K562 (cell line): ENCODE measurements at places on chromosomes 5 and 9. TPM values are rescaled to one million over a fixed set of nuclear protein-coding genes. Genes with fewer than 3 reads are reported as not detected.
A peak's percentile ranks its signal among the peaks of the same experiment; 100 is the strongest.

DNA sequence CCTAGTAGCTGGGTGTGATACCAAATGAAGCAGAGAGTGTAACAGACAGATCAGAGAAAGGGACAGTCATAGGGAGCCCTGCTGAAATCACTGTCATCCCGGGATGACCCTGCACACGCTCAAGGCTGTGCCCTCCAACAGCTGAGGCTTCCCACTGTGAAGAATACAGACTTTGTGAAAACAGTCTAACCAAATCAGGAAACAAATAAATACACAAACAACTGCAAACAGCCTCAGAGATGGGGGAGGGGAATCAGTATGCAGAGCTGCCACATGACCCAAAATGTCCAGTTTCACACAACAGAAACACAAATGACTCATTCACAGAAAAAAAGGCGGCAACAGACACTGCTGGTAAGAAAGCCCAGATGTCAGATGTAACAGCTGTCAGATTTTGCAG is 101.9 kb downstream of the ADAMTS2 start:
- peaks cover 8% of the 10 kb centered on the region; the same call in 2 of the 3 replicates for H3K27me3 ChIP-seq
- H3K36me3 ChIP-seq = no peaks in the 10 kb centered on the region
- no peaks in the 10 kb centered on the region for H3K4me1 ChIP-seq
- H3K4me3 ChIP-seq = no peak overlapping the region
- DNase-seq = no peak

DNA sequence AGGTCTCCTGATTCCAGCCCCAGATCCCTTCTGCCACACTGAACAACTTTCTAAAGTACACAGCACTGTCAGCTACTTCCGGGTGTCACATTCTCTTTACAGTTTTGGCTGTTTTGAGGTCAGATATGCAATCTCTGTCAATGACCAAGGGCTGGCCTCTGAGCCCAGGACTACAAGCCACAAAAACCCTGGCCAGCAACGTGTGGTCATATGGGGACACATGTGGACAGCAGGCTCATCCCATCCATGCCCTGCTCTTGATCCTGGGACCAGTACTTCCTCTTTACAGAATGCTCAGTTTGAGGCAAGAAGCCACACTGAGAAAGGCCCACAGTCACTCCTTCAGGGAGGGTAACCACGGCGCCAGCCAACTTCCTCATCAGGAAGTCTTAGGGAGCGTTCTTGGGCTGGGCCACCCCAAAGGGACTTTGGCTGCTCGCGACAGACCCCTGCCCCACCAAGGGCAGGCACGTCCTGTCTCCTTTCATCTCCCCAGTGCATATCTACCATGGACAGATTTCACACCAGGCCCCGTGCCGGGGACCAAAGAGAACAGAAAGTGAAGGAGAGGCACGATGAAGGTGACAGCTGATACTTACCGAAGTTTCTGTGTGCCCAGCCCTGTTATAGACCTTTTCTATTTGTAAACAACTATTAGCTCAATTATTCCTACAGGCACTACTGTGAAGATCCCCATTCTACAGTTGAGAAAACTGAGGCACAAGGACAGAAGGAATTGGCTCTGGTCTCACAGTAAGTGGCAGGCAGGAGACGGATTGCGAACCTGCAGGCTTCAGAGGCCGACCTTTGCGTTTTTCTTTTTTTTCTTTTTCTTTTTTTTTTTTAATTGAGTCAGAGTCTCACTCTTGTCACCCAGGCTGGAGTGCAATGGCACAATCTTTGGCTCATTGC is 37.3 kb downstream of the STK10 start:
- H3K36me3 ChIP-seq = no peaks in the 10 kb centered on the region; the same call in 2 of the 3 replicates
- peaks cover 16% of the 10 kb centered on the region; the same call in 2 of the 3 replicates for H3K4me1 ChIP-seq
- H3K27me3 ChIP-seq = no peaks in the 10 kb centered on the region
- peak overlapping the region; percentile 46; the same call in 2 of the 3 replicates for H3K27ac ChIP-seq

DNA sequence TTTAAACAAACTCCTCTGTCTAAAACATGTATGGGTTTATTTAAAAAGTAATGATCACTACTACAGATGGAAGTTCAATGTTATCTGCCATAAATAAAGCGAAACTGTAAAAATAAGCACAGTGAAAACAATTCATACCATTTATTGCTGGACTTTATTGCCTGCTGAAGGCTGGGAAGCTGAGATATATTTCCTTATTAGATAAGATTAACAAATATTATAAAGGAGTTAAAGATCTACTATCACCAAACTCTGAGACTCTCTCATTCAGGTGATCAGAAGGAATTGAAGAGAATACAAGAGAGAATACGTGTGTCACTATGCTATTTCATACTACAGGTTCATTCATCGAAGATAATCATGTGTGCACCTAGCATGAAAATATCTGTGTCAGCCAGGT is 190.9 kb upstream of the ATP10B start:
- H3K4me1 ChIP-seq = no peaks in the 10 kb centered on the region
- no peak overlapping the region for H3K4me3 ChIP-seq
- no peaks in the 10 kb centered on the region for H3K36me3 ChIP-seq
- DNase-seq = no peak
- H3K27me3 ChIP-seq = no peaks in the 10 kb centered on the region

- H3K27ac ChIP-seq = no peak overlapping the region
- H3K36me3 ChIP-seq = no peaks in the 10 kb centered on the region
- peaks cover 5% of the 10 kb centered on the region; the same call in 1 of the 2 replicates for H3K27me3 ChIP-seq
- H3K4me3 ChIP-seq = no peak overlapping the region
- H3K4me1 ChIP-seq = no peaks in the 10 kb centered on the region
Observed at GRCh38 chr5:96151891-96152290, 190.2 kb upstream of the ELL2 start.

Gene NR2F1-AS1
- not detected in 2 replicates for total RNA-seq

Gene ZNF169
- total RNA-seq = 5.6 and 5.9 TPM in 2 replicates

Gene MARVELD2
- 0.09 and 0.13 TPM in 2 replicates for total RNA-seq

Gene RNF183
- 0.22 TPM in 1 of 2 replicates, not detected in the other for total RNA-seq

Gene CDC20B
- total RNA-seq = not detected in 2 replicates

Gene SPINK13
- total RNA-seq = not detected in 2 replicates

Gene STKLD1
- total RNA-seq = 0.20 and 0.33 TPM in 2 replicates

Gene GPSM1
- 12.4 and 14.2 TPM in 2 replicates for total RNA-seq

Gene CDKN2B-AS1
- total RNA-seq = 0.09 TPM in 1 of 2 replicates, not detected in the other
